Stimulated activated CD8-positive, alpha-beta memory T cell treated with anti-CD3 and anti-CD28 coated beads, Interleukin-2, amount 100 ng/mL, for 48 hours (primary cell): ENCODE measurements at places on chromosomes 6 and 20.

GRCh38 chr6:3937438-3937837 is 88.3 kb downstream of the FAM50B start:
- no peak for DNase-seq

DNA sequence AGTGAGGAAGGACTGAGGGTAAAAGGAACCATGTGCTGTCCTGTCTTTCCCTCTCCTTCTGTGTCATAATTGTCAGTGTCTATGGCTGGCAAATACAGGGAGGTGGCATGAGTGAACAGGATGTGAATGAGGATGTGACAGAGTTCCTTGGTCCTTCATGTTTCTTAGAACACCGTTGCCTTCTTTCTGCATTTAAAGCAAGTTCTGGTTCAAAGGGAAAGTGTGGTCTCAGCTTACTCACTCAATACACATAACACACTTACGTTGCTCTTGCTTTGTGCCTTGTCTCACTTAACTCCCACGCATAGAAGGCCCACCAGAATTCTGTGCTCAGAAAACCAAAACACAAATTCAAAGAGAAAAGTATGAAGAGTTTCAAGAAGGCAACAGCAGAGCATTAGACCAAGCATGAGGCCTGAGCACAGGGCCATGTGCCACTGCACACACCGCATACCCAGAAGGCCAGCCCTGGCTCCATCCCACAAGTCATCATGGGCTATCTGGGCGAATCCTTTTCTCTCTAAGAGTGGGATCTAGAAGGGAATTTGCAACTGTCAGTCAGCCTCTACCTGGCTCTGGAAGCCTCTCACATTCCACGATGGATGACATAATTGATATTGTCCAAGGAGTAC is 38.9 kb upstream of the SAYSD1 start:
- DNase-seq: no peak

DNA sequence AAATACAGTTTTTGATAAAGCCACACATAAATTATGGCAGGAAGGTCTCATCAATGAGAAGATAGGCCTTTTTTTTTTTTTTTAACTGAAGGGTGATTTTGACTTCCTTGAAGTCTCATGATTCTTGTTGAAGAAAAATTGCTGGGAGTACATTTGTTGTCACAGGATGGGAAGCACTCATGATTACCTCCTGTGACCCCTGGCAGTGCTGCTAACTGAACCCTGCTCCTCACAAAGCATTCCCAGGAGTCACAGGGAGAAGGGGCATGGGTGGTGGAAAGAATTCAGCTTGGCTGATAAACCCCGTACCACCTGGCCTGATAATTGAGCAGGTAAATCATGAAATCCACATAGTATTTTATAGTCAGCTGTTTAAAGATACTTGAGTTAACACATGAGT is 86.9 kb downstream of the CD109 start:
- no peak for DNase-seq

- no peak for DNase-seq
Observed at GRCh38 chr6:69337311-69337710, 459.5 kb downstream of the LMBRD1 start.

- no peak for DNase-seq
Observed at GRCh38 chr6:129859524-129859923, 1.6 kb downstream of the TMEM244 start.

- DNase-seq: no peak
Observed at GRCh38 chr6:30227763-30228487, 14.7 kb upstream of the TRIM26 start.

GRCh38 chr6:35048631-35049083 is 92.5 kb downstream of the TCP11 start:
- no peak for DNase-seq

- no peak for DNase-seq
Observed at GRCh38 chr6:10610289-10610688, 84.1 kb downstream of the C6orf52 start.

- no peak for DNase-seq
Observed at GRCh38 chr6:154236646-154237301, 119.8 kb downstream of the IPCEF1 start.

DNA sequence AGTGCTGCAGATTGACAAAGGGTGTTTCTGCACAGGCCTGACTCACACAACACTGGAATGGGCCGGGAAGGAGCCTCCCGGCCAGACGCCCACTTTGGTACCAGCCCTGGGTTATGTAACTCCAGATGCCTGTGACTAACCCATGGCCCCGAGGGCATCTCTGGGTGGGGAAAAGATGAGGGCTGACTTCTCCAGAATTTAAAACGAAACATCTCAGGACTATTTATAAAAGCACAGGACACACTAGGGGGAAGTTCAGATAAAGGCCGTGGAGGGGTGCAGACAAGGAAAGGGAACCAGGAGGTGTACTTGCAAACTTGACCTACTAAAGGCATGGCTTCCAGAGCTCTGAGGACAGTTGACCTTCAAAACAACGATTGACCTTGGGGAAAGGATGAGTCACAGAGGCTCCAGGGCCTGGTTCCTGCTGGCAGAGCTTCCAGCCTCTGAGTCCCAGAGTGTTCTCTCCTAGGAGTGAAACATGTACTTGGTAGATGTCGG is 196.9 kb downstream of the NFATC2 start:
- no peak for DNase-seq

GRCh38 chr6:14060971-14061370 is 56.6 kb upstream of the CD83 start:
- no peak for DNase-seq

GRCh38 chr6:5084781-5085647 is at the start of gene PPP1R3G:
PPP1R3G (plus strand) TSS chr6:5085341; CDS start chr6:5085486, 145 bp downstream.
- DNase-seq: no peak

DNA sequence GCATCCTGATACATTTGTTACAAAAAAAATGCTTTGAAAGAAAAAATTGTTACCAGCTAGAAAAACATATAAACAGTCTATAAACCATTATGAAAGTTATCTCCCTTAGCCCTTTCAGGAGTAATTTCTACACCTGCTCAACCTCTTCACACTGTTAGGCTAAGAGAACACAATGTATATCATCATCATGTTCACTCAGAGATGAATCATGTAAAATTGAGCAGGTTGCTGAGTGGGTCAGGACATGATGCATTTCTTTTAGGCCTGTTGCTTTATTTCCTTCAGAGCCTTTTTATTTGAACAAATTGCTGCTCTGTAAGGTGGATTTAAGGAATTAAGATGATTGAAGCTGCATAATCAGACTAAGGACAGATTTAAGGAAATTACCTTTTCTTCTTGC is 531.3 kb upstream of the MAN1A1 start:
- DNase-seq: no peak

DNA sequence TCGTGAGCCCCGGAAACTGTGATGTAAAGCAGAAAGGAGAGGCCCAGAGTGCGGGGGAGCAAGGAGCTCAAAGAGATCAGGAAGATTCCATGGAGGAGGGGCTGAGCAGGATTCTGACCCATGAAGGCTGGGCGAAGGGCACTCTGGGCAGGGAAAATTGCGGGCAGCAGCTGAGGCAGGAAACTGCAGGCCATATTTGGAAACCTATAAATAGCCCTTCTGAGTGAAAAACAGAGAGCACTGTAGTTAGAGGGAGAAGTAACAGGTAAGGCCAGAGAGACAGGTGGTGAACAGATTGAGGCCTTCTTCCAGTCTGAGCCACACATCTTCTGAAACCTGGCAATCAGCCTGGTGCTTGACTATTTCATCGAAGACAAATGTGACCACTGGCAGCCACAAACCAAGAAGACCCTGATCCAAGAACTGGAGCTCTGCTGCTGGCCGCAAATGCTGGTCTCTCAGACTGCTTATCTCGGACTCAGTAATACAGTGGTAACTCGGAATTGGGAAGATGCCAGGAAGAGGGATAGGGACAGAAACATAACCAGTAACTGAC is 14.1 kb upstream of the BEND3 start:
- no peak for DNase-seq

DNA sequence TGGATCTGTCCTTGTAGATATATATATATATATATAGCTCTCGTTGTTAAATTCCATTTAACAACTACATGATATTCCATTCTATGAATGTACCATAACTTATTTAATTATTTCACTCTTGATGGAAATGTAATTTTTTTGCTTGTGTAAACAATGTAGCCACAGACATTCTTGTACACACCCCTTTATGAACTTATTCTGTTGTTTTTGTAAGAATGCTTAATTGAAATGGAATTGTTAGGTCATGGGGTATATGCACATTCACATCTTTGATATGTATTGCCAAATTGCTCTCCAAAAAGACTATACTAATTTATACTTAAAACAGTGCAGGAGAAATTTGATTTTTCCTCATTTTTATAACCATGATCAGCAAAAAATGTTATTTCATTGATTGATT is 67.2 kb downstream of the MAP3K4 start:
- DNase-seq: no peak

- no peak for DNase-seq
Observed at GRCh38 chr6:162973980-162974379, 246.2 kb downstream of the PACRG start.

- no peak for DNase-seq
Observed at GRCh38 chr6:6494677-6495076, 93.8 kb upstream of the LY86 start.

DNA sequence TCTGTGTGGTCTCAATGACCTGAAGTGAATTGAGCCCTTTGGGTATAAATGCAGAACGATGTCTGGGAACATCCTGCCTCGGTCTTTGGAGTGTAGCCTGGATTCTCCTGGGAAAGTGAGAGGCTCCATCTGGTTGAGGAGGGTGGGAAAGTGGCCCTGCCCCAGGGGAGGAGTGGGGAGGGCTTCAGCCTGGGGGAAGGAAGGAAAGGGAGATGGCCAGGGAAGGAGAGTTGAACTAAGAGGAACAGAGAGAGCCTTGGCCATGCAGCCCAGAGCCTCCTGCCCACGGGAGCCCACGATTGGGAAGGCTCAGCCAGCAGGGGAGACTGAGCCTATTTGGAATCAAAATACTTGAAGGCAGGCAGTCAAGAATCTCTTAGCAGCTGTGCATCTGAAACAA is 2.3 kb upstream of the EPB41L1 start:
- no peak for DNase-seq

DNA sequence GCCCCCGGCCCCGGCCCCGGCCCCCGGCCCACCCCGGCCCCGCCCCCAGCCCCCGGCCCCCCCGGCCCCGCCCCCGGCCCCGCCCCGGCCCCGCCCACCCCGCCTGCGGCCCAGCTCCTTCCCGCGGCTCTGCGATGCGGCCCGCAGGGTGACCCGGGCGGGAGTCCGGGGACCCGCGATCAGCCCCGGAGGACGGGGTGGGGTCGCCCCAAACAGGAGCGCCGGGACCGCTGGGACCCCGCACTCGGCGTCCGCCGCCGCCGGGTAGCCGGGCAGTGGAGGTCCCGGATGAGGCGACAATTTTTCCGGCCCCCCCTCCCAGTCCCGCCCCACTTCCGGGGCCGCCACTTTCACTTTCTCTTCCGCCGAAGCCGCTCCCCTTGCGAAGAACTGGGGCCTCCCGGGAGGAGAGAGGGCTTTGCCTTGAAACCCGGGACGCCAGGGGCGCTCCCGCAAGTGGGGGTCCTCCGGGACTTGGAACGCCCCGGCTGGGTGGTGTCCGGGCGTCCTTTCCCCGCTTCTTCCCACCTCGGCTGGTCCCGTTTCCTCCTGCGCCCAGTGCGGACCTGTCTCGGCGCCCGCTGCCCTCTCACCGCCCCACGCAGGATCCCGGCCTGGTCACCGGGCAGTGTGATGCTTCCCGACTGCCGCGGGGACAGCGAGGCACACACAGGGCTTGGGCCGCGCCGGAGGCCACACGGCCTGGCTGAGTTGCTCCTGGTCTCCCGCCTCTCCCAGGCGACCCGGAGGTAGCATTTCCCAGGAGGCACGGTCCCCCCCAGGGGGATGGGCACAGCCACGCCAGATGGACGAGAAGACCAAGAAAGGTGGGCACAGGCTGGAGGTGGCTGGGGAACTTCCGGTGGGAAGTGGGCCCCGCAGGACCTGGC is at the start of gene RBCK1:
TSS of gene RBCK1 (plus strand) at position 347 of the 890 bp plus-strand sequence. CDS start at position 806, 459 bp downstream.
- DNase-seq: peak; percentile 80

GRCh38 chr6:71245265-71246049 is 43.2 kb upstream of the OGFRL1 start:
- DNase-seq: no peak

DNA sequence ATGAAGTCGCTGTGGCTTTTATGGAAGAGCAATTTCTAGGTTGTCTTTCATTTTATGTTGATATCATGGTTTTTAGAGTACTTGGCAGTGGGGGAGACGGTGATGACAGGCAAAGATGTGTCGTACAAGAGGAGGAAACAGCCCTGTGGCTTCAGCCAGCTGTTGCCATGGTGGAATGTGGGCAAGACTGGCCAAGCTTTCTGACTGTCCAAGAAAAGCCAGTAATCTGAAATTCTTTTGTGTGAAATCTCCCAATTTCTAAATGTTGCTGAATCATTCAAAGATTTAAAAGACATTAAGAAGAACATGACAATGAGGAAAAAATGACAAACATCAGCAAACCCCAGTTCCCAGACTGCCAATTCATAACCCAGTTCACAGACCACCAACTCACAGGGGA is 23.1 kb downstream of the PFDN4 start:
- DNase-seq: no peak

DNA sequence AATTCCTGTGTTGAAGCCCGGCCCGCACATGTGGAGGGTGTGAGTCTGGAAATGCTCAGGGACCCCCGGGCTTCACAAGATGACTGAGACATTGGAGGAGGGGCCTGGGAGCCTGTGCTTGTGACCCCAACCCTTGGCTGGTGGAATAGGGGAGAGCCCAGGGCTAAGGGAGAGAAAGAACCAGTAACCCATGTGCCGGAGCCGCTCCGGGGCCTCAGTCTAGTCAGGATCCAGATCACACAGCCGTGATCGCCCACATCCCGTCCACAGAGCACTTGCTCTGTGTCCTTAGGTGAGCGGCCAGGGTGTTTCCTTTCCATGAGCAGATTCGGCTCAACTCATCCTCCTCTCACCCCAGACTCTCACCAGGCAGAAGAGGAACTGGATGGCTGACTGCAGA is 152.3 kb upstream of the RPS6KA2 start:
- DNase-seq: no peak

DNA sequence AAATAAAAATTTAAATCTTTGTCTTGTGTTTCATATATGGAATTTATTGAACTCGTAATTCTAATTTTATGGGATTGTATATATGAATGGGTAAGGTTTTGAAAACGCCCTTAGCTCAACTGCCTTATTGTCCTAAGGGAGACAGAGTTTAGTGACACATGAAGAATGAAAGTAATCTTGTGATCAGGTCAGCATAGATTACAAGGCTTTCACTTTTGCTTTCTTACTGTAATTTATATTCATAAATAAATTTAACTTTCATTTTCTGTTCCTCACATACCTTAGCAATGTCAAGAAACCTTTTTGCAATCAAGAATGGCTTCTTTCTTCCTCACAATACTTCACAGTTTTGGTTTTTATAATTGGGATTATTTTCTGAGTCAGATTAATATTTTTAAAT is 14.4 kb downstream of the KPNA5 start:
- no peak for DNase-seq

DNA sequence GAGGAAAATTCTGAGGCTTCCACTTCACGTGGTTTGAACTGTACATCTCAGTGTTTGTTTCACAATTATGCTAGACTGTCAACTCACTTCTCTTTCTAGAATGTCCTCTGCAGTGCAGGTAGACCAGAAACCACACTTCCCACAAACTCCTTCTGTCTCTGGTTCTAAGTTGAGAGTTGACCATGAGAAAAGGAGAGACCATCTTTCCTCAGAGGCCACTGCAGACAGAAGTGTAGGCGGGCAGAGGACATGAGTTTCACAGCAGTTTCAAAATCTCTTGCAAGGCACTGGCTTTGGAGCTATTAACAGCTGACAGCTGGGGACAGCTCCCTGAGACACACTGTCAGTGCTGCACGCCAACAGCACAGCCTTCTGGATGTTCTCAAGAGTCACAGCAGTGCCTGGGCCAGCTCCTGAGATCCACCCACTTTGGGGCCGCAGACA is 55.4 kb upstream of the MOXD1 start:
- no peak for DNase-seq
